Kidney epithelial cell (primary cell): ENCODE measurements at places on chromosomes 13 and 19.

DNA sequence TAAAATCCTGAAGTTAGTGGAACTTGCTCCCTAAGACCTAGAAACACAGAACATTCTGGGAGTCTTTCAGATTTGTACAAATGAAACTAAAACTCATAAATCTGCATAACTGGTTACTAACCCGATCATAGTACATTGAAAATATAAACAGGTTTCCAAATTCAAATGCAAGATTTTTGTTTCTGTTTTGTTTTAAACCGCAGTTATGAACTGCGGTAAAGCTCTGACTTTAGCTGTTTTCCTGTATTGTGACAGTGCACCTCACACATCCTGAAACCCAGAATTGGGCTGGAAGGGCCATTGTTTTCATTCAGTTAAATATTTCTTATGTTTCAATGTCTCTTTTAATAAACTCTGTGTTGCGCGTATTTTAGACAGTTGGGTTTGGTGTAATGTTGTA lies 204.7 kb downstream of the SHISA2 start:
- DNase-seq: no peak

DNA sequence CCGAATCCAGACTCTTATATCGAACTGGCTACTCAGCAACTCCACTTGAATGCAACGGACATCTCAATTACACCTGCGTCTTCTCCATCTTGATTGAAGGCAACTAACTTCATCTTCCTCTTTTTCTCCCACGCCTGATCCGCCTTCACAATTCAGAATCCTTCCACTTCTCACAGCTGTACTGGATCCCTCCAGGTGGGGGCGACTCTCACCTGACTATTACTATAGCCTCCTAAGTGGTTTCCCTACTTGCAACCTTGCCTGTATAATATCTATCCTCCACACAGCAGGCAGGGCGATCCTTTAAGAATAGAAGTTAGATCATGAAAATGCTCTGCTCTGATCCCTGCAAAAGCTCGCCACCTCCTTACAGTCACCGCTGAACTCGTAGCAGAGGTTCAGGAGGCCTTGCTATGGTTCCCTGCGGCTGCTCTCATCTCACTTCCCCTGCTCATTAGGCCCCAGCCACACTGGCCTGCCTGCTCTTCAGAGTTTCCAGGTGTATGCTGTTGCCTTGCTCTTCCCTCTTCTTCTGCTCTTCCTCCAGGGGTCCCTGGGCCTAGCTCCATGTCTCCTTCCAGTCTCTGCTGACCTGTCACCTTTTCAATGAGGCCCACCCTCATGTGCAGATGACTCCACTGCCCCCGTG lies 31.9 kb downstream of the RFXAP start:
- DNase-seq: no peak

GRCh38 chr19:10651851-10652250 lies 2.3 kb upstream of the ILF3 start:
- DNase-seq: no peak

GRCh38 chr13:46490129-46490528 lies 62.8 kb upstream of the LRCH1 start:
- no peak for DNase-seq

DNA sequence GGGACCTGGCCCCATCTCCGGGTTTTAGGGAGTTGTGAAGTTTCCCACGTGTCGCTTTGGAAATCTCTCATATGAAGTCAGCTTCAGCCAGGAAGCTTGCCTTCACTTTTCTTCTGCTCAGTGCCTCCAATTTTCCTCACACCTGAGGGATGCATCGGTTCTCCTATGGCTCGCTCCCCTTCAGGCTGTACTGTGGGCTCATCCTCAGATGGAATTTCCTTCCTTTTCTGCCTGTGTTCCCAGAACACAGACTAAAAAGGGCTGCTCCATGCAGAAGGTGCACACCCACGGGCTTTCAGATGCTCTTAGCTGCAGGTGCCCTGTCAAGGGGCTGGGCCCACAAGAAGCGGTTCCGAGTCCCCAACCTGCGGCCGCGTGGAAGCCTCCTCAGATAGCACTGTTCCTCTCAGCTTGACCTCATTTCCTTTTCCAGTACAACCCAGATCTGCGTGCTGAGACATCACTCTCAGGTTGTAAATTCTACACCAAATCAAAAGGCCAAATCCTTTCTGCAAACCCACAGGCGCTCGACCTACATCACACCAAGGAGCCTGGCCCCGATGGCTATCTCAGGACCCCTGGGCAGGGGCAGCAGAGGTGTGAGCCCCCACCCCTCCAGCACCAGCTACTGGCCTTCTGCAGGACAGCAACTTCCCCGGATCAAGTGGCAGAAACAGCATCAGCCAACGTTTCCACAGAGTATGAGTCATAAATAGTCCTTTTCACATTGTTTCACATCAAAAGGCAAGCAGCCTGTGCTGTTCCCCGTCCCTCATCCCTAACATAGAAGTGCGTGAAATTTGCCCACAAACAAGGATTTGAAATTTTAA lies 275.9 kb downstream of the ZNF536 start:
- no peak for DNase-seq

DNA sequence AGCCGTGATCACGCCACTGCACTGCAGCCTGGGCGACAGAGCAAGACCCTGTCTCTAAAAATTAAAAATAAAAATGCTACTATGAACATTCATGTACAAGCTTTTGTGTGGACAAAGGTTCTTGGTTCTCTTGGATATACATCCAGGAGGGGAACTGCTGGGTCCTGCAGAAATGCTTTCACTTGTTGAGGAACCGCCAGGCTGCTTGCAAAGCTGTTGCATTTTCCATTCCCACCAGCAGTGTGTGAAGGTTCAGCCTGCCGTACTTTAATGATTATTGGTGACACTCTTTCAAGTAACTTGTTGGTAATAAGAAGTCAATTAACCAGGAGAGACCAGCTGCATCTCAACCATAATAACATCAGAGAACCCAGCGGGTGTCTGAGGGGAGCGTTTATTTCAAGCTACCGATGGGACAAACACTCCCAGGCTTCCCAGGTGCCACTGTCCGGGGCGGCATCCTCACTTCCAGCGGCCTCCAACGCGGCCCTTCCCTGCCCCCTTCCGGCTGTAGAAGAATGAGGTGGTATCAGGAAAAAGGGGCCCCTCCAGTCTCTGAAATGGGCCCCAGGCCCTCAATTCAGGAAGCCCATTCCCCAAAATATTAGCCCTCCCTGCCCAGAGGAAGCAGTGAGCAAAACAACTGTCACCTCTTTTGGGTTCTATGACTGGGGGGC lies 15.2 kb upstream of the PPP1R12C start:
- DNase-seq: no peak

DNA sequence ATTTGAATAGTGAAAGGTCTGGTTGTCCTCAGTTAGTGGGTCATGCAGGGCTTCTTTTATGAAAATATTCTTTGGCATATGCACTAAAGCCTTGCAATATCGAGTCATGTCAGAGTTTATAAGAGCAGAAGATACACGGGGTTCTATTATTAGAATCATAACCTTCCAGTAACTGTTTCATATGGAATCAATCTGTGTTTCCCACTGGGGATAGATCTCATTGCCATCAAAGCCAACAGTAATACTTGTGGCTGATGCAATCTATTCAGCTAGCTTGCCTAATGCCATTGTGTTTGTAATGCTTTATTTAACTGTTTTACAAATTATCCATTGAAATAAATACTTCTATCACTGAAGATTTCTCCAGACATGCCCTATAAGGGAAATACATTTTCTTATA lies 746.9 kb upstream of the PCDH9 start:
- no peak for DNase-seq

DNA sequence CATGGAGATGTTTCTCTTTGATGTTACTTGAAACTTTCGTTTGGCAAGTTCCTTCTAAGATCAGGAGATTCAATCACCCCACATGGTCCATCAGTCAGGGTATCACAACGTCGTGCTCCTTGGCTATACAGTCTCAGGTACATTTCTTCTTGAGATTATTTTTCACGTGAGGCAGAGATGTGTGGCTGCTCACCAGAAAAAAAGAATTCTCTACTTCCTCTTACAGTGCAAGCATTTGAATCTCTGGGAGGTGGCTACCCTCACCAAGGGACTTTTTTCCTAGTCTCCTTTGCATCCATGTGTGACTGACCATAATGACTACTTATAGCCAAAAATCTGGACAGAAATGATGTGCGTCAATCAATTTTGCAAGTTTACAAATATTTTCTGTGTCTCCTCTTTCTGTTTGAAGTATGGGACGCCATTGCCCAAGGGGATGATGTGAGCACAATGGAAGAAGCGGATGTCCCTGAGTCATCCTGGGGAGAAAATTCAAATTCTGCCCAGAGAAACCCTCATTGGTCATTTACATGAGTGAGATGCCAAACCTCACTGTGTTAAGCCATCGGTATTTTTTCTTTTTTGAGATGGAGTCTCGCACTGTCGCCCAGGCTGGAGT lies 8.6 kb upstream of the LAIR2 start:
- DNase-seq: no peak

DNA sequence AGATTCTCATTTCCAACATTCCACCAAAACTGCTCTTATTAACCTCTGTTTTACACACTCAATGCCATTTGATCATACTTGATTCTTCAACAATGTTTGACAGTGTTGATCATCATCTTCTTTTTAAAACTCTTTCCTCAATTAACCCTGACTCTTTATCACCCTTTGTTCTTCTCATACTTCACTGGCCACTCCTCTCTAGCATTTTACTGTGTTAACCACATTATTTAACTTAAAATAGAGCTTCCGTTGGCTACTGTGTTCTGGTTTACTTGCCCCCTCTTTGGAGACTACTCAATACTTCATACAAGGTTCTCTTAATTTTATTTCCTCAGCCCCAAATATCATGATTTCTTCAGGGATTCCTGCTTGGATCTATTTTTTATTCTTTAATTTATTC lies 121.1 kb upstream of the SPRY2 start:
- DNase-seq: no peak

- no peak for DNase-seq
Observed at GRCh38 chr19:22052644-22053013, 345 bp downstream of the ZNF257 start.

DNA sequence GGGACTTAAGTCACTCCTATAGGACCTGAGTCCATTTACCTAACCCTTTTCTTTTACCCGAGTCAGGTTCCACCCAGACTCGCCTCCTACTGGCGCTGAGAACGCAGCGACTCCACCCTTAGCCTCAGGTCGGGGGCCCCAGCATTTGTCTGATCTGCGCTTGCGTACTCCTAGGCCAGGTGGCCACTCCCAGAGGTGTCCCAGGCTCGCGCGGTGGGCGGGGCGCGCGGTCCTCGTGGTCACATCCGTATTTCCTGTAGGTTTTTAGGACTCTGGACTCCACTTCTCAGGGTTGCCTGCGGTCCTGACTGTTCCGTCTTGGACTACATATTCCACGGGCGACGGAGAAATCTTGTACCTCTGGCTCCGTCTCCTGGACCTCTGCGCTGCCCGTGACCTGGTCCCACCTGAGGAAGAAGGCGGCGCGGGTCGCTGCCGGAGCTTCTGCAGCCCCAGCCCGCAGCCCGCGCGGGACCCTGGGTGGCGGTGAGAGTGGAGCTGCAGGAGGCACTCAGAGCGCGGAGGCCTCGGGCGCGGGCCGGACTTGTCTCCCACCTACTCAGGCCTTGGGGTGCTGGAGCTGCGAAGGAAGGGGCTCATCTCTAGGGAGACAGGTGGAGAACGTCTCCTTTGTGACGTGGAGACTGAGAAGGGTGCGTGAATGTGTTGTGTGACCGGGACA lies 11.0 kb upstream of the ZNF573 start:
- DNase-seq: no peak

DNA sequence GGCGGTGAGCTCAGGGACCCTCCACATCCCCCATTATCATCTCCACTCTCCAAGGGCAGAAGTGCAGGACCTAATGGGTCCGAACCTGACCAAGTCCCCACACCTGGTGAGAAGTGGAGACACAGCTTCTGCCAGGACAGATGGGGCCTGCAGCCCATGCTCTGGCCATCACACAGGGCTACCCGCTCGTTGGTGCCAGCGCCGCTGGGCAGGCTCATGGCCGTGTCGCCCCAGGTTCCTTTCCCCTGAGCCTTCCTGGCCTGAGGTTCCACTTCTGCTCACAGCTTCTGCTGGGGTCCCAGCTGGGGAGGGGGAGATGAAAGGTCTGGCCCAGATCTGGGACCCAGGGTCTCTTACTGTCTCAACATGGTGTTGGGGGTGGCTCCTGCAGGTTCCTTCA lies 48.4 kb upstream of the KCTD15 start:
- no peak for DNase-seq

GRCh38 chr13:60043262-60043661 lies 120.5 kb downstream of the DIAPH3 start:
- DNase-seq: no peak

GRCh38 chr19:4362101-4362828 lies 18.9 kb downstream of the MPND start:
- no peak for DNase-seq

GRCh38 chr19:35109395-35110112 lies 6.1 kb upstream of the FXYD3 start:
- DNase-seq: no peak

DNA sequence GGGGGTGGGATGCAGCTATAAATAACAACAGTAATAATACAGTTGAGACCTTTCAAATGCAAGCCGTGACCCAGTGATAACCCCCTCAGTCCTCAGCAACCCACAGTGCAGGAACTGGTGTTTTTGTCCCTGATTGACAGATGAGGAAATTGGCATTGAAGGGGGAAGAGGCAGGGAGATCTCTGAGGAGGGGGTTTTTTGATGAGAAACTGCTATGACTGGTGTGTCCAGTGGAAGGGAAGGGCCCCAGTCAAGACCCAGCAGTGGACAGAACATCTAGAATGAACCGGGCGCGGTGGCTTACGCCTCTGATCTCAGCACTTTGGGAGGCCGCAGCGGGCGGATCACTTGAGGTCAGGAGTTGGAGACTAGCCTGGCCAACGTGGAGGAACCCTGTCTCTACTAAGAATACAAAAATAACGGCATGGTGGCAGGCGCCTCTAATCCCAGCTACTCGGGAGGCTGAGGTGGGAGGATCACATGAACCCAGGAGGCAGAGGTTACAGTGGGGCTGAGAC lies 1.9 kb downstream of the MAP1S start:
- DNase-seq: no peak

DNA sequence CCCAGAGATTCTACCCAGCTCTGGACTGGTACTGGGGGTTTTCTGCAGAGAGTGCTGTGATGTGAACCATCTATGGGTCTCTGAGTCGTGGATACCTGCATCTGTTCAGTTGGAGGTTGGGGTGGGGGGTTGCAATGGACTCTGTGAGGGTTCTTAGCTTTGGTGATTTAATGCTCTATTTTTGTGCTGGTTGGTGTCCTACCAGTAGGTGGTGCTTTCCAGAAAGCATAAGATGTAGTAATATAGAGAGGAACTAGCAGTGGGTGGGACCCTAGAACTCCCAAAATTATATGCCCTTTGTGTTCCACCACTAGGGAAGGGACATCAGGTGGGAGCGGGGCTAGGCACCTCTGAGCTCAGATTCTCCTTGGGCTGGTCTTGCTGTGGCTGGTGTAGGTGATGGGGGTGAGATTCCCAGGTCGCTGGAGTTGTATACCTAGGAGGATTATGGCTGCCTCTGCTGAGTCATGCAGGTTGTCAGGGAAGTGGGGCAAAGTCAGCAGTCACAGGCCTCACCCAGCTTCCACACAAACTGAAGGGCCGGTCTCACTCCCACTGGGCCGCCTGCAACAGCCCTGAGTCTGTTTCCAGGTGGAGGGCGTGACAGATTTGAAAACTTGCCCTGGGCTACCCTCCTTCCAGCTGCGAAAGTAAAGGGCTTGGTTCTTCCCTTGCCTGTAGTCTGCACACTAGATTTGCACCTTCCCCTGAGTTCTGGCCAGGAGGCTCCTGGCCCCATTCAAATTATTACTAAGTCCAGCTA lies 573.0 kb upstream of the SLITRK1 start:
- DNase-seq: no peak

- DNase-seq: no peak
Observed at GRCh38 chr13:99590519-99591011, 89.3 kb downstream of the TM9SF2 start.
